ENCODE measurements at places on chromosomes 2 and 18. TPM values are rescaled to one million over a fixed set of nuclear protein-coding genes. Genes with fewer than 3 reads are reported as not detected.

DNA sequence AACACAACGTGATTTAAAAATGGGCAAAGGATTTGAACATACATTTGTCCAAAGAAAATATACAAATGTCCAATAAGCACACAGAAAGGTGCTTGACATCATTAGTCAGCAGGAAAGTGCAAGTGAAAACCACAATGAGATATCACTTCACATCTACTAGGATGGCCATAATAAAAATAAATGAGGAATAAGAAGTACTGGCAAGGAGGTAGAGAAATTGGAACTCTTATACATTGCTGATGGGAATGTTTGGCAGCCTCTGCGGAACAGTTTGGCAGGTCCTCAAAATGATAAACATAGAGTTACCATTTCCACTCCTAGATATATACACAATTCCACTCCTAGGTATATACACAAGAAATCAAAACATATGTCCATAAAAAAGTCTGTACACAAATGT, 51.0 kb upstream of the PGAP1 start:
- DNase-seq = no peak
- H3K36me3 ChIP-seq = no peaks in the 10 kb centered on the region
- H3K4me1 ChIP-seq = no peaks in the 10 kb centered on the region
- no peaks in the 10 kb centered on the region for H3K27me3 ChIP-seq
- no peak overlapping the region for H3K4me3 ChIP-seq
- H3K27ac ChIP-seq = no peak overlapping the region

Gene ST8SIA5
- 0.92 TPM for total RNA-seq

- H3K36me3 ChIP-seq = no peaks in the 10 kb centered on the region
- no peak overlapping the region for H3K27ac ChIP-seq
- no peaks in the 10 kb centered on the region for H3K27me3 ChIP-seq
- no peak for DNase-seq
- H3K4me1 ChIP-seq = peaks cover 4% of the 10 kb centered on the region
These were observed 13.6 kb upstream of the THADA start for GRCh38 chr2:43609290-43609918.

Gene AMER3
- not detected for total RNA-seq

DNA sequence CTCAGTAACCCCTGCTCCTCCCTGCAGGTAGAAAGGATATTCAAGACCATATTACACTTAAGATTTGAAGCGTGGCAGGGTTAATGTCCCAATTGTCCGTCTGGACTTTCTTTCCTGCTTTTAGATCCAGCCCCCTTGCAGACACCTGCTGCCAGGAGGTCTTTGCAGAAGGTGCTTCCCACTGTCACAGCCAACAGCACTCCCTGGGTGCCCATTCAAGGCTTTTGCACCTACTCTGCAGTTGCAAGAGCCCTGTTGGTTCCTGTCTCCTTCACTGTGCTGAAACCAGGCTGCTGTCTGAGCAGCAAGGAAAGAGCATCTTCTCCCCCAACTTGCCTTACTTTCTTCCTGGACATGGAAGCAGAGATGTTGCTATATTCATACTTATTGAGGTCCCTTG, 1043.0 kb upstream of the POU3F3 start:
- no peaks in the 10 kb centered on the region for H3K27me3 ChIP-seq
- no peaks in the 10 kb centered on the region for H3K36me3 ChIP-seq
- no peak overlapping the region for H3K4me3 ChIP-seq
- peak; percentile 24 for DNase-seq
- H3K4me1 ChIP-seq = no peaks in the 10 kb centered on the region

Gene LYG2
- not detected for total RNA-seq

DNA sequence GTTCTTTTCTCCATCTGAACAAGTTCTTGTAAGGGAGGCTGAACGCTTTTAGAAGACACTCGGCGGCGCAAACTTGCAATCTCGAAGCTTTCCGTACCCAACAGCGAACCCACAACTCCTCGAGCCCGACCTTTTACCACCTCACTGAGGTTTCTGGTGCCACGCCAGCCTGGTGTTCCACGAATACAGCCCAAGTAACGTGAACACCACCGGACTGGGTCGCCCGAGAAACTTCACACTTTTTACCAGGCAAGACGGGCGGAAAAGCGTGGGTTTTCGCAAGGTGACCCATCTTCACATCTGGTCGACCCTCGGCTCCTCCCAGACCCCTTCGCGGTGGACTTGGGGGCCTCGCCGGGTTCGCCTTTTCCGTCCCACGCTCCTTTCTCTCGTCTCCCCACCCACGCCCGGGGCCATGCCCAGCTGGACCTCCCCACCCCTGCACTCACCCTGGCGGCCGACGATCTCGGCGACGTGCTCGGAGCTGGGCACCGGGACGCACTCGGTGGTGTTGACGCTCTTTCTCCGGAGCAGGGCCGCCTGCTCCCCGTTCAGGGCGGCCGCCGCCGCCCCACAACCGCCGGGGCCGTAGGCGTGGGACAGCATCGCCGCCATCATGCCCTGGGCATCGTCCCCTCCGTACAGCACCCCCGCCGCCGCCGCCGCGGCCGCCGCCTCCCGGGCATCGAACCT, 1.2 kb downstream of the MEX3C start:
- no peaks in the 10 kb centered on the region for H3K27me3 ChIP-seq
- peak overlapping the region; percentile 62 for H3K4me3 ChIP-seq
- no peaks in the 10 kb centered on the region for H3K36me3 ChIP-seq
- H3K4me1 ChIP-seq = peaks cover 8% of the 10 kb centered on the region

Gene GKN1
- total RNA-seq = not detected

Gene SMAD4
- total RNA-seq = 65.7 TPM

DNA sequence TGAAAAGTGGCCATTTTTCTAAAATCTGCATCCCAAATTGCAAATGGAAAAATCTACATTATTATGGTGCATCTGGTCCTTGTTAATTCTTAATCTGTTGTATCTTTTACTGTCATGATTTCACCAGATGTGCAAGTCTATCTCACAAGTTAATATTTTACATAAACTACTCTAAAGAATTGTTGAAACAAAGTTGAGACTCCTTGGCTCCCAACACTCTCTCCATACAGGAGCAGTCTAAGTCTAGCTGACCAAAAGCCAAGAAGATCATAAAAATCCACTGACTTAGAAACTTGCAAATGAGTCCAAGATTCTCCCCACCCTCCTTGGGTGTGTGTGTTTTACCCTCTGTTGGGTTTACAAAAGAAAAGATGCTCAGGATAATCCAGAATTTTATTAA, 85.1 kb downstream of the NCKAP5 start:
- no peak overlapping the region for H3K27ac ChIP-seq
- H3K27me3 ChIP-seq = no peaks in the 10 kb centered on the region
- H3K4me3 ChIP-seq = no peak overlapping the region
- H3K4me1 ChIP-seq = no peaks in the 10 kb centered on the region
- no peak for DNase-seq
- H3K36me3 ChIP-seq = no peaks in the 10 kb centered on the region

GRCh38 chr18:29012364-29012763, 835.4 kb upstream of the CDH2 start:
- DNase-seq = no peak
- no peaks in the 10 kb centered on the region for H3K27me3 ChIP-seq
- H3K4me1 ChIP-seq = no peaks in the 10 kb centered on the region
- no peak overlapping the region for H3K27ac ChIP-seq

DNA sequence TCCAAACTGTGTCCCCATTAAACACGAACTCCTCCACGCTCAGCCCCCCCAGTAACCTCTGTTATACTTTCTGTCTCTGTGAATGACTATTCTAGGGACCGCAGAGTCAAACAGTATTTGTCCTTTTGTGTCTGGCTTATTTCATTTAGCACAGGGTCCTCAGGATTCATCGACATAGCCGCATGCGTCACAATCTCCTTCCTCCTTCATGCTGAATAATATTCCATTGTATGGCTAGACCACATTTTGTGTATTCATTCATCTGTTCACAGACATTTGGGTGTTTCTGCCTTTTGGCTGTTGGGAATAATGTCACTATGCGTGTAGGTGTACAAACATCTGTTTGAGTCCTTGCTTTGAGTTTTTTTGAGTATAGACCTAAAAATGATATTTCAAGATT, 80.9 kb downstream of the SH3RF3 start:
- no peaks in the 10 kb centered on the region for H3K36me3 ChIP-seq
- H3K4me1 ChIP-seq = no peaks in the 10 kb centered on the region
- H3K4me3 ChIP-seq = no peak overlapping the region
- no peak overlapping the region for H3K27ac ChIP-seq
- no peak for DNase-seq

DNA sequence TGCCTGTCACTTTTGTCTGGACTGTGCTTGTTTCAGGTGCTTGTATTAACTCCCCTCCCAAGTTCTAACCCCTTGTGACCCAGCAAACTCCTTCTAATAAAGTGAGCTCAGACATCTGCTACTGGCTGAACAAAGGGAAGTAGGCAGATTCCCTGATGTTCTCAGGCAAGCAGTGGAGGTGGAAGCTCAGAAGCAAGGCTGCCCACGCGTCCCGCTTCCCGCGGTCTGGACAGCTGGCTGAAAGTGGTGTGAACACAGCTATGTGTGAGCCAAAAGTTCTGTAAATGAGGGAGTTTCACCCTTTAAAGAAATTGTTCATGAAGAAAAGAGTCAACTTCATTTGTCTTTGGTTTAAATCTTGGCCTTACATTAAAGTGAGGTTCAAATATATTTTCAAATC, 40.0 kb downstream of the NAPG start:
- no peak overlapping the region for H3K4me3 ChIP-seq
- H3K4me1 ChIP-seq = no peaks in the 10 kb centered on the region
- no peaks in the 10 kb centered on the region for H3K36me3 ChIP-seq

DNA sequence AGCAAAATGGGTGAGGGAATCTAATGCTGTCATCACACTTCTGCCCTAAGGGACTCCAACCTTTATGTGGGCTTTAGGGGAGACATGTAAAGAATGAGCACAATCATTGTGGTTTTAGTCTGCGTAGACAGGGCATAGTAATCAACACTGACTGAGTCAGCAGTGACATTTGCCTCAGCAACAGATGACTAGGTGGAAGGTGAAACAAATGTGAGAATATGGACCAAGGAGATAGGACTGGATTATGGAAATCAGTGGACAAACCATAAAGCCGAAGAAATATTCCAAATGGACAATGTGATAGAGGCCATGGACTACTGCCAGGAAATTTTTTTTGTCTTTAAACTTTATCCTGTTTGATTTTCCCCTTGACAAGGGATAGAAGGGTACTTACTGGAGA, 83.9 kb downstream of the PDK1 start:
- H3K27ac ChIP-seq = no peak overlapping the region
- H3K36me3 ChIP-seq = no peaks in the 10 kb centered on the region
- no peaks in the 10 kb centered on the region for H3K27me3 ChIP-seq
- no peaks in the 10 kb centered on the region for H3K4me1 ChIP-seq
- H3K4me3 ChIP-seq = no peak overlapping the region

All from right lobe of liver (tissue), 6 donors.